ENCODE measurements at places on chromosomes 3 and 15.

GRCh38 chr3:139797724-139798343 lies 120.1 kb upstream of the NMNAT3 start:
- no peak for DNase-seq

DNA sequence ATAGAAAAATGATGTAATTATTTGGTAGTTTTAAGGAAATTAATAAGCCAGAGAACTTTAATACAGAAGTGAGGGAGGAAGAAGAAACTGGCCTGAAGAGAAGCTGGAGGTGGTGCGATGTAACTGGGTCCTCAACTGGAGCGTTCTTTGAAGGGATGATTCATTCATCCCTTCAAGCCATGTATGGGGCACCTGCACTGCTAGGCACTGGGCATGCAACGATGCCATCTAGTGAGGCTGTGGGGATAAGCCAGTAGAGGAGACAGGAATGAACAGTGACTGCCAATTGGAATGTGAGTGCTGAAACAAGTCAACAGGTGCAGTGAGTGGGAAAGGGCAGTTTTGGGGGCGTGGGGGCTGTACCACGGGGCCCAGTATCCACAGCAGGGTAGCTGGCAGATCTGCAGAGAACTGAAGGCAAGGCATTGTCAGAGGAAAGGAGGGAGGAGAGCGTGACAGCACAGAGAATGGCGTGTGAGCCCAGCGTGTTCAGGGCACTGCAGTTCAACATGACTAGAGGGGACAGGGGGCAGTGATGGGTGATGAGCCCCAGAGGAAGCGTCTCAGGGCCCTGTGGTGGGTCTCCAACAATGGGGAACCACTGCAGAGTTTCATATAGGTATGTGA lies 3.8 kb upstream of the KIF23 start:
- DNase-seq, result peak; percentile 51

DNA sequence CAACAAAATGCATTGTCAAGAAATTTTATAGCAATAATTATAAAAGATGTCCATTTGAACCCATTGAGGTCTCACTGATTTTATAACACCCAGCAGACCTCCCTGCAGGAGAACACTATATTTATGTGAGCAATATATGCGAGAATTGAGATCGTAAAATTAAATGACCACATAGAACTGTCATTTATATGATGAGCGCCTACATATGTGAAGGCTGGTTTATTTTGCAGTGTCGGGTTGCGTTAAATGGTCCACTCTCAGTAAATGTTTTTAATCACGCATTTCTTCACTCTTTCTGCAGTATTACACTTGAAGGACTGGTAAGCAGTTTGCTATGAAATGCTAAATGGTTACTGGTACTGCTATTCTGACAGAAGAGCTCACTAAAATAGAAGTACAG lies 408.5 kb upstream of the AGTR1 start:
- DNase-seq, result no peak

GRCh38 chr15:67835297-67836133 lies 4.3 kb downstream of the RNU6-1 start:
- DNase-seq, result peak; percentile 82

GRCh38 chr3:177893331-177893730 lies 642.9 kb upstream of the KCNMB2 start:
- DNase-seq, result no peak

GRCh38 chr3:169181666-169182065 lies 481.8 kb downstream of the MECOM start:
- no peak for DNase-seq

GRCh38 chr15:33460166-33460805 lies 149.5 kb downstream of the RYR3 start:
- DNase-seq, result no peak

- DNase-seq, result no peak
Observed at GRCh38 chr3:30535525-30535924, 70.9 kb upstream of the TGFBR2 start.

Data from spleen (tissue), 13 donors.